ENCODE measurements at places on chromosomes 6 and 20. TPM values are rescaled to one million over a fixed set of nuclear protein-coding genes. Genes with fewer than 3 reads are reported as not detected.

DNA sequence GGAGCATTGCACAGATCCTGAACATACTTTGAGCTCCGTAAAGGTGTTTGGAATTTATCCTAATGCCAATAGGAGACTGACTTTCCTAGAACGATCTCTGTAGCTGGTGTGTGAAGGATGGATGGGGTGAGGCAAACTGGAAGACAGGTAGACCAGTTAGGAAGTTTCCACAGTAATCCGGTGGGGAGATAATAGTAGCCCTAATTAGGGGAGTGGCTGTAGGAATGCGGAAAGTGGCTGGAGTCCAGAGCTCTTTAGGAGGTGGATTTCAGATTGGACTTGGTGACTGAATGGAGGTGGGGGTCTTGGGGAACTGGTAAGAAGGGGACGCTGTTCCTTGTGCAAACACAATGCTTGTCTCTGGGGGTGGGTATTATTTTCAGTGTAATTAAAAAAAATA lies 146.3 kb downstream of the SOX4 start:
- no peak for DNase-seq
- no peak overlapping the region for H3K27ac ChIP-seq
- H3K27me3 ChIP-seq: no peaks in the 10 kb centered on the region
- no peaks in the 10 kb centered on the region for H3K36me3 ChIP-seq

- no peak for DNase-seq
- H3K27ac ChIP-seq: no peak within 1 kb of the TSS
- H3K36me3 ChIP-seq: no peaks in the 10 kb centered on the region
- H3K27me3 ChIP-seq: peaks cover 3% of the 10 kb centered on the region
- no peaks in the 10 kb centered on the region for H3K4me1 ChIP-seq
Measured at GRCh38 chr6:134317471-134318131, at the start of gene SGK1. TSS of gene SGK1 (minus strand) at chr6:134318112. CDS start at chr6:134317460, 652 bp downstream.

KCNS1 gene
- not detected for total RNA-seq

DNA sequence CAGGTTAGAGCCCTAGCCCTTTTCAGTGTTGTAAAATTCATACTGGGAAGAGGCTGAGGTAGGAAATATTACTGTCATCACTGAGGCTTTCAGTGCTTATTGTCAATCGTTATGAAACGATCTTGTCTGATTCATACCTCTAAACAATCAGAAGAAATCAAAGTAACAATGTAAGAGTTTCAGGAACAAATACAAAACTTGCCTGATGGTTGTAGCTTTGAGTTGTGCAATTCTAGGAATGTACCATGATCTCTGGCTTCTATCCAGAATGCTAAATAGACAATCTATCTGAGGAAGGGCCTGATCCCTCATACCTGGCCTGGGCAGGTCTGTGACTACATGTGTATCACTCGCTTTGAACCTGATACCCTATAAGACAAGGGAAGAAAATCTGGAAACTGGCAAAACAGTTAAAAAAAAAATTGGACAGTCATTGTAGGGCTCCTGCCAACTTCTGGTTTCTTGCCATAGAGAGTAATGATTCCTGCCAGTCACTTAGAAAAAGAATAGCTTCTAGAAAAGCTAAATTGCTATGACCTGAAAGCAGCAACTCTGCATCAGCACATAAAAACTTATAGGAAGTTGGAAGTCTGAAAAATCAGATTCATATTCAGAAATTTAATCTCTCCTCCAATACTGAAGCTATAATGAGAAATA lies 234.7 kb downstream of the BTBD9 start:
- no peaks in the 10 kb centered on the region for H3K27me3 ChIP-seq
- H3K4me3 ChIP-seq: no peak overlapping the region

PARD6B gene
- total RNA-seq: 41.3 TPM

- no peaks in the 10 kb centered on the region for H3K27me3 ChIP-seq
- DNase-seq: no peak
- no peak overlapping the region for H3K27ac ChIP-seq
- H3K36me3 ChIP-seq: no peaks in the 10 kb centered on the region
Measured at GRCh38 chr6:133906050-133906449, 17.1 kb downstream of the TCF21 start.

DNA sequence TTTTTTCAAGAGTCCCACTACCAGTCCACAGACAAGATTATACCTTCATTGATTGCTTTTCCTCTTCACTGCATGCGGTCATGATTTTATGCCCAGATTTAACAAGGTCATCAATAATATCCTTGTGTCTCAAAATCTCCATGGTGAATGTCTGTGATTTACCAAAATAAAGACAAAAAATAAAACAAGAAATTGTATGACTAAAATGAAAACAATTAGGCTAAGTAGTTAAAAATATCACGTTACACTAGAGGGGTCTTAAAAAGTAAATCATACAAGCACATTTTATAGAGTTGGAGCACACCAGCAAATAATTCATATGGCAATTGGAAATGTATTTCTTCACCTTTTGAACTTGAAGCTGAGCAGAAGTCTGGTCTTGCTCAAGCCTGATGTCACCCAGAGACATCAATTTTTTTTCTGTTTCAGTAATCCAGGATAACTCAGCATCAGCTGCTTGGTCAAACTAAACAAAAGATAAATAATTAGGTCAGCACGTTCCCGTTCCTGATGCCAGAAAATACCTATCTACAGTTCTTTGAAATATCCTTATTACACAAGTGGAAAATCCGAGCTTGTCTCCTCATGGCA lies 125.4 kb downstream of the DST start:
- H3K27me3 ChIP-seq: no peaks in the 10 kb centered on the region
- no peak overlapping the region for H3K4me3 ChIP-seq
- H3K4me1 ChIP-seq: no peaks in the 10 kb centered on the region
- DNase-seq: no peak
- no peak overlapping the region for H3K27ac ChIP-seq

PAX1 gene
- total RNA-seq: not detected

IMPG1 gene
- not detected for total RNA-seq

DNA sequence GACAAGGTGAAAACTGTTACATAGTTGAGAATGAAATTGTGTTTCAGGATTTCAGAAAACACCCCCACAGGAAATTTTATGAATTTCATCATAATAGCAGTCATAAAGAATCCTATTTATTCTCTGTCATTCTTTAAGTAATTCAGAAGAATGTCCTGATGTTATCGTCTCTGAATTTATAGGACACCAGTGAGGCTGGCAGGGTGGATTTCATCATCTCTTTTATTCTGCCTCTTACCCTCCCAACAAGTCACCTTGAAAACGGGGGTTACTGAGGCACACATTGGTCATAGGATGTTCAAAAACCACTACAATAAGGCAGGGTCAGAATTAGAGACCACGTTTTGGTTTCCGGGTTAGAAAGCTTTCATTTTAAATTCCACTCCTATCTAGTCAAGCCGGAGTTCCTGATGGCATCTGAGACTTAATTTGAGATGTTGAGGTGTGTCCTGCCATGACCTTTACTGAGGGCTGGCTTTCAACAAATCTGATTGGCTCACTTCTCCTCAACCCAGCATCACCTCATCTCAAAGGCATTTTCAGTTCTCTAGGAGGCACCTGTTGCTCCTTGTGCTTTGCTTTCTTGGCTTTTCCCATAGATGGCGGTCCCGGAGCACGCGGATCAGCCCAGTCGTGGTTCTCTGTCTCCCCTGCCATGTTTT lies 230.6 kb upstream of the SUPT3H start:
- DNase-seq: no peak
- H3K36me3 ChIP-seq: no peaks in the 10 kb centered on the region
- H3K27ac ChIP-seq: no peak overlapping the region
- no peaks in the 10 kb centered on the region for H3K27me3 ChIP-seq
- H3K4me1 ChIP-seq: peaks cover 12% of the 10 kb centered on the region

DNA sequence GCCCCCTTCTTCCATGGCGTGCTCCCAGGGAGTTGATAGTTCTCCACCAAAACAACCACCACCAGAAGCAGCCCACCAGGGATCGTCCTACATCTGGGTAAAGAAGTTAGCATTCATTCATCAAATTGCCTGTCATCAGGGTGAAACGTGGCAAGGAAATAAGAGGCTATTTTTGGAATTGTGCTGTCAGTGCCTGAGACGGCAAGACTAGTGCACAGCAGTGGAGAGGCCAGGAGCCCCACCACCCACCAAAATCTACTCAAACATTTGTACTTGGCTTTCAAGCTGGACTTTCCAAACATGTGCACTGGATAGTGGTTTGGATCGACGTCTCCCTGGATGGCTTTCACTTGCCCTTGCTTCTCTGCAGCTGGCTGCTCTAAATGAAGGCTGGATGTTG lies 44.8 kb downstream of the TXNDC5 start:
- no peaks in the 10 kb centered on the region for H3K4me1 ChIP-seq
- H3K27me3 ChIP-seq: no peaks in the 10 kb centered on the region
- no peak overlapping the region for H3K4me3 ChIP-seq
- DNase-seq: no peak
- H3K36me3 ChIP-seq: no peaks in the 10 kb centered on the region
- no peak overlapping the region for H3K27ac ChIP-seq

DNA sequence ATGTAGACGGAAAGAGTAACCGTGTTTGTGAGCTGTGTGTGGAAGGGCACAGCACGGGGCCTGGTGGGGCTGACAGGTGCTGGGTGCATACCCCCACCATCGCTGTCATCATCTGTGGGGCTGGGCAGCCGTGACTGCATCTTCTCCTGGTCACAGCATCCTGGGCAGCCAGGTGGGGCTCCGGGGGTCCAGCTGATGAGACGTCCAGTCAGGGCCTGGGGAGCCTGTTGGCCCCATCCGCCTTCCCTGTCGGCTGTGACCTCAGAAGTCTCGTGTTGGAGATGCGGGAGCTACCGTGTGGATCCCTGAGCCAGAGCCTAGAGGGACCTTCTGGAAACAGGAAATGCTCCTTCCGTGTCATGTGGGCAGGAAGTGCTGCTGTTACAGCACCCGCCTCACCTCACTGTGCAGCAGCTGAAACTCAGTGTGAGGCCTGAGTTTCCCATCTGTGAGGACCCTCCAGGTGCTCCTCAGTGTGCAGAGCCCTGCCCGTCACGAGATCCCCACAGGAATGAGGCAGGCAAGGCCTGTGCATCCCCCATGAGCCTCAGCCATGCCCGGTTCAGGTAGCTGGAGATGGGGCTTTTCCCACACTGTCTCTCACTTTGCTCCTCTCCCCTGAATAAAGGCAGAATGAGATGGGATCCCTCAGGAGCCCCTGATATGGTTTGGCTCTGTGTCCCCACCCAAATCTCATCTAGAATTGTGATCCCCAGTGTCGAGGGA lies 108.7 kb downstream of the ERMARD start:
- no peak overlapping the region for H3K4me3 ChIP-seq
- no peak for DNase-seq
- H3K27ac ChIP-seq: no peak overlapping the region
- H3K36me3 ChIP-seq: no peaks in the 10 kb centered on the region
- H3K27me3 ChIP-seq: no peaks in the 10 kb centered on the region

POM121L2 gene
- not detected for total RNA-seq

DNA sequence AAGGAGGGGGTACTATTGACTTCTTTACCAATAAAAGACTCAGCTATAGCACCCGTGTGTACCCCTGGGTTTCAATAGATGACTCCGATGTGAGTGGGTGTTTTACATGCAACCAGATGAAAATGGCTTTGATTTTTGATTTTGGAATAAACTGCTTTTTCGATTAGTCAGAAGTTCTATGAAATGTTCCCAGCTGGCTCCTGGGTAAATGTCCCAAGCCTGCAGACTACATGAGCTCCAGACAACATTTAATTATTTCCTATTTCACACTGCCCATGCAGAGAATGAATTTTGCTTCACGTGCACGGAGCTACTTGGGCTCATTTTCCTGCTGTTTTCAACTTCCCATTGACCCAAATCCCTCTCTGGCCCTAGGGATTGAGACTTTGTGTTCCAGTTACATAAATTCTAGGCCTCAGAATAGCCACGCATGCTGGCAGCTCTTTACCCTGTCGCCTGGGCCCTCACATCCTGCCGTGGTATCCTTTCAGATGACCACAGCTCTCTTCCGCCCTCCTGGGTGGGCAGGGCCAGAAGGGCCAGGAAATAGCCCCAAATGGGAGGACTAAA lies 59.7 kb downstream of the GPR6 start:
- H3K4me1 ChIP-seq: peaks cover 14% of the 10 kb centered on the region
- H3K4me3 ChIP-seq: no peak overlapping the region
- DNase-seq: no peak
- H3K27me3 ChIP-seq: no peaks in the 10 kb centered on the region
- H3K36me3 ChIP-seq: no peaks in the 10 kb centered on the region

- no peak overlapping the region for H3K4me3 ChIP-seq
- no peak overlapping the region for H3K27ac ChIP-seq
- H3K27me3 ChIP-seq: no peaks in the 10 kb centered on the region
- no peaks in the 10 kb centered on the region for H3K36me3 ChIP-seq
- DNase-seq: no peak
Measured at GRCh38 chr6:36115412-36115811, 14.9 kb upstream of the MAPK13 start.

DNA sequence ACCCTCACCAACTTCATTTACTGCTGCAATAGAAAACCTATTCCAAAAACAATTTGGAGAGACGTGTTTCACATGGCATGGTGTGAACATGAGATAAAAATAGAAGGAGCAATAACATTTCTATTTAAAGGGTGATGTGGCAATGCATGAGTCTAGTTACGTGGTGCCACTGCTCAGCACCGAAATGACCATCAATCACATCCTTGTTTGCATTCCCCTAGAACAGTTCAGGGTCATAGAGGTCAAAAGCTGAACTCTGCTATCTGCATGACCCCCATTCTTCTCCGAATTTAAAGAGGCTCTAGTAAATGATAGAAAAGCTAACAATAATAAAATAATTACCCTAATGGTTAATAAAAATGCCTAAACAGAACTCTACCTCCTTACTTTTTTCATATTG lies 29.5 kb downstream of the ROS1 start:
- DNase-seq: no peak
- no peaks in the 10 kb centered on the region for H3K36me3 ChIP-seq
- no peaks in the 10 kb centered on the region for H3K27me3 ChIP-seq
- H3K27ac ChIP-seq: no peak overlapping the region

DNA sequence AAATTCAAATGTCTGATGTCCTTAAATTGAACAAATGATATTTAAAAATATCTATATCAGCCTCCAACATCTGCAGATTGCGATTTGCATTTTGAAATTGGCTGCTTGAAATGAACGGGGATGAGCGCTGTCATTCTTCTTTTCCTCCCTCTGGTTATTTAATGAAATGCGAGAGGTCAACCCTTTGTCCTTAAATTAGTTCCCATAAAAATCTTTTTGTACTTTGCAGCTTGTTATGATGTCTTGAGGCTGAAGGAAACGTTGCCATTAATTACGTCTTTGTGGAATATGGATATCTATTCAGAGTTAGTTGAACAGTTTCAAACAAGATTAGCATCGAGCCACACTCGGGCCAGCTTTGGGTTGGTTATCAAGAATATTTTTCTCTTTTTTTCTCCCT lies 140.0 kb downstream of the LINC00237 start:
- peaks cover 51% of the 10 kb centered on the region for H3K27me3 ChIP-seq
- H3K4me3 ChIP-seq: no peak overlapping the region
- no peaks in the 10 kb centered on the region for H3K4me1 ChIP-seq
- no peak for DNase-seq
- no peak overlapping the region for H3K27ac ChIP-seq

GRCh38 chr20:53692465-53693067 lies 98.9 kb upstream of the ZNF217 start:
- no peak for DNase-seq
- H3K27me3 ChIP-seq: no peaks in the 10 kb centered on the region
- H3K27ac ChIP-seq: no peak overlapping the region
- H3K4me3 ChIP-seq: no peak overlapping the region
- no peaks in the 10 kb centered on the region for H3K36me3 ChIP-seq

NKX2-2 gene
- not detected for total RNA-seq

Measured in HCT116 (cell line).